ENCODE measurements at places on chromosomes 2 and 18.

DNA sequence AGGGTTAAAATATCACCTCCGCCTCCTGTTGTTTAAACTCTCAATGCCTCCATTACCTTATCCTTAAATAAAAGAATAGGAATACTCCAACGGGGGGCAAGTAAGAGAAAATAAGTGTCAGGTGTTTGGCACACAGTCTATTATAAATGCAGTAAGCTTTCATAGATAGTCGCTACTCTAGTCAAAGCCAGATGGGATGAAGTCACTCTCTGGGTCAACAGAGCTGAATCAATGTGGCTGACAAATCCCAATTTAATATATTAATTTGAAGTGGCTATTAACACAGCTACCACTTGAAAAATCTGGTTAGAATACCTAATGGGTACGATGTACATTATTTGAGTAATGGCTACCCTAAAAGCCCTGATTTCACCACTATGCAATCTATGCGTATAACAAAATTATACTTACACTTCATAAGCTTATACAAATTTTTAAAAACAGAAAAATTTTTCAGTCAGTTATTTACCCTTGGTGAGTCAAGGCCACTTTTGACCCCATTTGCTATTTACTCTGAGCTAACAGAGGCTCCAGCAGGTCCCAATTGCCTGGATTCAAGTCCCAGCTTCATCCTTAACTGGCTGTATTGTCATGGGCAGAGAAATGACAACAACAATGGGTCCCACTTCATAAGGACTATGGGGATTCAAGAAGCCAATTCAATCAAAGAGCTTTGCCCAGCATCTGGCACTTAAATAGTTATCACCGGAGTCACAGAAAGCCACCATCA, 167.5 kb upstream of the PID1 start:
- DNase-seq = no peak

DNA sequence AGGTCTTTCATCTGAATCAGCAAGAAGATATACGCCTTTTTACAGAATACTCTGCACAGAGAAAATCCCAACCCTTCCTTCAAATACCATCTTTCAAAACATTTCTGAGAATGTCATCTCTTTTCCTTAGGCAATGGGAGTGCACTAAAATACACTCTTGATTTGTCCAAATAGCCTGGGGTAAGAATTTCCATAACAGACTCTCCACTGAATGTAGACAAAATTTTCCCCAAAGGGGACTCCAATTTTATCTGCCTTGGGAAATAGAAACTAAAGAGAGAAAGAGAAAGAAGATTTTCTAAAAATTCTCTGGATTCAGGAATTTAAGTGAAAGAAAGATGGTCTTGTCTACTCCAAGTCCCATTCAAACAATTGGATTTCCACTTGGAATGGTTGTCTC, 394.5 kb upstream of the CHAC2 start:
- DNase-seq = no peak

DNA sequence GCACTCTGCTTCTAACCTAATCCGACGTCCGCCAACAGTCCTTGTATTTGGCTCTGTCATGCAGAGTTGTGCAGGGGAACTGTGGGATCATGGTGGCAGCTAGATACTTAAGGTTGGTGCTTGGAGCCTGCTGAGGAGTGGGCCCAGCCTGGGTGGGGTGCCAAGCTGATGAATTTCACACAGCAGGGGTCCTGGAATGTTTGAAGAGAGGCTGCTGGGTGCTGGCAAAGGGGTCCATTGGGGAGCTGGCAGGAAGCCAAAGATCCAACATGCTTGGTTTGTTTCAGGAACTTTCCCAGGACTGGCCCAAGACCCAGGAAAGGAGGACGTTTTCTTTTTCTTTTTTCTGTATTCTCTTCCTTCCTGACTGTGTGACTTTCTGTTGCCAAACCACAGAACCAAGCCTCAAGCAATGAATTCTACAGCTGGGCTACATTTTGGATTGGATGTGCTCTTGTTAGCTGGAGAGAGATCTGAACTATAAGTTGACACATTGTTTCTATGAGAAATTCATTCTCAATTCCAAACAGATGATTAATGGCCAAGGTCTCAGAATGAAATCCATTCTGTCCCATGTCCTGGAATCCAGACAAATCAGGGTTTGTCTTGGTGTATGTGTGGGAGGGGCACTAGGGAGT, 49.9 kb downstream of the DHRS9 start:
- no peak for DNase-seq

DNA sequence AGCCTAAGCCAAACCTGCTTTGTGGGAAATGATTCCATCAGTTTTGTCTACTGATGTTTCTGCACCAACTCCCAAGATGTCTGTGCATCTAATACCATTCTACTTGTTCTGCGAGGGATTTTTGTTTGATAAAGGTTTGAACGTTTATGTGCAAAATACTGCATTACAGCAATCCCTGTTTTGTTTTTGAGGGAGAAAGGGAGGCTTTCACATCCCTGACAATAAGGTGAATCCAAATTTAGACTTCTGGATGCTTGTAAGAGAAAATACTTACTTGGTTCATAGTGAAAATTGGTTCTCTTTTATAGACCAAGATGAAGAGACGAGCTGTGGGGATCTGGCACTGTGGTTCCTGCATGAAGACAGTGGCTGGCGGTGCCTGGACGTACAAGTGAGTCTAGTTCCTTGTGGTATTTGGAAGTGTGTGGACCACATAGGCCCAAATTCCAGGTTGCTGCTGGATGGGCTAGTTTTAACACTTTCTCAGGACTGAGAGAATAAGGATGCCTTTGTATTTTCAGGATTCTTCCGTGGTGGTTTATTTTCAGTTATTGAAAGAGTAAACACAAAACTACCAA, 1.1 kb downstream of the RPL37A start:
- DNase-seq = no peak

DNA sequence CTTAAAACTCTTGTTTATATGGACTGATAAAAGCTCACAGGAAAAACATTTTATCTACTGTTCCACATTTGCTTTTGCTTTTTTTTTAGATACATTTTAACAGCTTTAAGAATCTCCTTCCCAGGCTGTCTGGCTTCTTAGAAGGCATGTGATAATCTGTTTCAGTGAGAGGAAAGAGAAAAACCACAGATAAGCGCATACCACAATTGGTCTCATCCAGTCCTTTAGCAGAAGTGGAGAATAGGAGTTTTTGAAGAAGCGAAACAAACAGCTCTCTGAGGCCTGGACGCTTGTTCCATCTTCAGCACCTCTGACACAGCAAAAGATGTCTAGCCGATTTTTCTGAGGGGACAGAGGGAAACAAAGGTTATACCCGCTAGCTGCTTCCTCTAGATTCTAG, 37.6 kb downstream of the RMC1 start:
- DNase-seq = no peak

GRCh38 chr2:101145406-101145805, 5.8 kb downstream of the TBC1D8 start:
- no peak for DNase-seq

DNA sequence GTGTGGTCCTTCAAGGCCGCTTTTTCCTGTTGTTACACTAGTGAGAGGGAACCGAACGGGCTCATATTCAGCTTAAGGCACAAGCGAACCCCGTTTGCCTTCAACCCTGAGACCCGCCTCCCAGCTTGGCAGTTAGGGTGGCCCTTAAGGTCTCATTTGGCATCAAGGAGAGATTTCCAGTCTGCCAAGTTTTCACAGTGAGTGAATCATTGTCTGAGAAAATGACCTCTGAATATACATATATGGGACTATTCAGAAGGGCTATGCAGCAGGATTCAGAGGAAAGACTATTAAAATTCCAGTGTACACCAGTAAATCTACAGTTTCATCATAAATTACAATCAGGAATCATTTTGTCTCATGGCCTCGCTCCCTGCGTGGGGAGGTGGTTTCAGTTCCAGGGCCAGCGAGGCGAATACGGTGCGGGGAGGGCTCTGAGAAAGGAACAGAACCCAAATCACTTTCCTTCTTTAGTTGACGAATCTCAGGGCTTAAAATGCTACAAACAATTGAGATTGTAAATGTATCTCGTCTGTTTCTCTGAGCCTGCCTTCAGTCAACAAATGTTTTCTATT, 231.4 kb downstream of the FAM210A start:
- DNase-seq = no peak

GRCh38 chr2:36348721-36349120, 6.9 kb upstream of the CRIM1 start:
- DNase-seq = no peak

DNA sequence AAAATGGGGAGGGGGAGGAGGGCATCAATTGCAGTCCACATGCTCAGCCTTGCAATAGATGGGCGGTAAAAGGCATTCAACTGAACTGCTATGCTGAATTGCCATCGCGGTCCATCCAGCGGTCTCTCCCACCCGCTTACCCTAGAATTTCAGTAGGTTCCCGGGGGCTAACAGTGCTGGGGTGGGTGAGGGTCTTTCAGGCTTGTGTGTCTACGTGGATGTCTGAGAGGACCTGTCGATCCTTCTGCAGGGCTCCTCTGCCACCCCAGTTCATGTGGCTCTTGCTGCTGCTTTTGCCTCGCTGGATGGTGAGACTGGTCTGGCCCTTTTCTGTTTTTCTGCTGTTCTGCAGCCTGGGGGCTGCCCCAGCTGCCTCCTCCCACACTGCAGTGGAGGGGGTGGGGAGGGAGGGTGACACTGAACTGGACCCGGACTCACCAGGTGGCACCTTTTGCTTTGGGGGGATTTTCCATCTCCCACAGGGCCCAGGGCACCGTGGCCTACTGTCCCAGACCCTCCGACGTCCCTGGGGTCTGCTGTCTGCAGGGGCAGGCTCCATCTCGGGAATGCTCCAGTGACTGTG, 14.1 kb downstream of the ACKR3 start:
- no peak for DNase-seq

GRCh38 chr2:202072226-202072625, 829 bp upstream of the KIAA2012 start:
- no peak for DNase-seq

GRCh38 chr18:24317370-24317769, 80.3 kb downstream of the OSBPL1A start:
- DNase-seq = no peak

GRCh38 chr2:170925923-170926322, 3.1 kb upstream of the GORASP2 start:
- DNase-seq = no peak

- DNase-seq = peak; percentile 18
These were observed 6.9 kb downstream of the ACYP2 start for GRCh38 chr2:54122171-54122935.

GRCh38 chr2:208361077-208361441, 45.5 kb upstream of the PTH2R start:
- no peak for DNase-seq

- no peak for DNase-seq
These were observed 153.0 kb downstream of the ZFP36L2 start for GRCh38 chr2:43073401-43073825.

GRCh38 chr2:150135223-150135883, 352.1 kb downstream of the RND3 start:
- no peak for DNase-seq

- DNase-seq = no peak
These were observed 118.2 kb downstream of the RTP5 start for GRCh38 chr2:241987726-241988125.

GRCh38 chr18:23861805-23862470, 152.6 kb upstream of the TTC39C start:
- peak; percentile 82 for DNase-seq

GRCh38 chr2:232776435-232776834, at the start of gene KCNJ13:
TSS of gene KCNJ13 (minus strand) at chr2:232776565. CDS start at chr2:232771362, 5,203 bp downstream.
- no peak for DNase-seq

DNA sequence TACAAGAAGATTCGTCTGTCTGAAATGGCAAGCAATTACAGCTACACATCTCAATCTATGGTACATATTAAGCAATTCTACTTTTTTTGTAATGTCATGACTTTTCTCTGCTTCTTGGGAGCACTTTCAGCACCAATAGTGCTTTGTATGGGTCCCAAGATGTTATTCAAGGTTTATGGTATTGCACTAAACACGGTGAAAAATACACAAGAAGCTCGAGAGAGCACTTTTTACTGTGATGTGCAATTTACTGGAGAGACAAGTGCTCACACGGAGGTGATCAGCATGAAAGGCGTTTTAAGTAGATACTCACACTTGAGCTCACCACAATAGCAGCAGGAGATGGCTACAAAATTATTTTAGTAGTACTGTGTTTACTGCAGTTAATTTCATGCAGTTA, 783.6 kb downstream of the CBLN2 start:
- no peak for DNase-seq

- no peak for DNase-seq
These were observed 164.0 kb downstream of the HDAC4 start for GRCh38 chr2:239236808-239237205.

GRCh38 chr2:219171231-219171651, 1.4 kb upstream of the SLC23A3 start:
- DNase-seq = no peak

DNA sequence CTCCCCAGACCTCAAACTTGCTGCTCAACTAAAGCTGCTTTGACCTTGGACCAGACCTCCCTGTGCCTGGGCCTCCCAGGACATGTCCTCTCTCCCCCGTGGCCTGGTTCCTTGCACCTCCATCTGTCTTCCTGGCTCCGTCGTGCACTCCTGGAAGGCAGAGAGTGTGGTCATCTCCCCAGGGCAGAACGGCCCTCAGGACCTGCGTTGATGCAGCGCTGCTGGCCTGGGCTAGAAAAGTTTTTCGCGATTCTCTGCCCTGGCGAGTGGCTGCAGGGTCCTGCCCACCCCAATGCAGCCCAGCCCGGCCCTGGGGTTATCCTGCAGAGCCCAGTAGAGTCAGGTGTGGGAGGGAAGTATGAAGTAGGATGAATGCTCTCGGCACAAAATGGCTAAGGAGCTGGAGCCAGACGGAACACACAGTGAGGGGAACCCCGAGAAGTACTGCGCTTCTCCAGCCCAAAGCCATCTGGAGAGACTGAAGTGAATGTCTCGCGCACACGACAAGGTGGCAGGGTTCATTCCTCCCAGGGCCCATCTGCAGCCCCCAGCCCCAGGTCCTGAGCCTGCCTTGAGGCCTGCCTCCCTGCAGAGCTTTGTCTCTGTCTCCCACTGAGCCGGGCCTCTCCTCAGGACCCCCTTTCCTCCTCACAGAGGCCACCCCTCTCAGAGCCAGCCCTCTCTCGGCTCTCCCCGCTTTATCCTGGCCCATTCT, 41.7 kb downstream of the ATOH8 start:
- no peak for DNase-seq

- DNase-seq = no peak
These were observed 758.4 kb upstream of the TMEFF2 start for GRCh38 chr2:192953116-192953515.

DNA sequence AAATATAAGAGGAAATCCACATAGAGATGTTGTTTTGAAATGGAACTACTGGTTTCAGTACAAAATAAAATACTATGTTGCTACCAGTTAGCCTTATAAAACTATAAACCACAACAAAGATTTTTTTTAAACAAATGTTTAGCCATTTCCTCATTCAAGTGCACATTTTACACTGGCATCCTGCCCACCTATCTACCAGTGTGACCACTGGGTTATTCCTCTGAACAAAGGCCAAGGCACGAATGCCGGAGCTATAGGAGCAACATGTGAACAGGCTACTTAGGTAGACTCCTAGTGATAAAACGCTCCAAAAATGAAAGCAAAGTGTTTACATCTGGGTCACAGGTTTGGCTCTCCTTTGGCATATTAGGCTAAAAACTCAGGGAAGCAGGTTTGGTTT, 31.8 kb upstream of the SULT1C4 start:
- no peak for DNase-seq

- DNase-seq = no peak
These were observed 230.1 kb downstream of the RNF152 start for GRCh38 chr18:61662726-61663125.
